Mammary epithelial cell (primary cell): ENCODE measurements at places on chromosomes 3 and 15. TPM values are rescaled to one million over a fixed set of nuclear protein-coding genes. Genes with fewer than 3 reads are reported as not detected.

NBEAL2 gene
- 20.1 and 42.3 TPM in 2 replicates for total RNA-seq

DNA sequence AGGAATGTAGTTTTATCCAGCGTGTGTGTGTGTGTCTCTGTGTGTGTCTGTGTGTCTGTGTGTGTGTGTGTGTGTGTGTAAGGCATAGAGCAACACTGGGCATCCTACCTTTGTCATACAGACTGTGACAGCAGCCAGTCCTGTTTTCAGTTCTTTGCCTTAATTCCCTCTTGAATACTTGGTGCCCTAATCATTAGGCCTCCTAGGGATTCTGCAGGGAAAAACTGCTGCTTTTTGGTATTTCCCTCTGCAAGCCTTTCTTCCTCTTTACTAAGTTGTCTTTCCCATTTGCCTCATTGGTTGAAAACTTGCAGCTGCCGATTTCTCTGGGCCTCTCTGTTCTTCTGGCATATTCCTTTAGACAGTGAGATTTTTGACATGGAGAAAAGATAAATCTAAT lies 9.2 kb downstream of the SLC25A36 start:
- no peak for DNase-seq

GRCh38 chr15:57503051-57503702 lies 88.5 kb upstream of the MYZAP start:
- no peak for DNase-seq

DNA sequence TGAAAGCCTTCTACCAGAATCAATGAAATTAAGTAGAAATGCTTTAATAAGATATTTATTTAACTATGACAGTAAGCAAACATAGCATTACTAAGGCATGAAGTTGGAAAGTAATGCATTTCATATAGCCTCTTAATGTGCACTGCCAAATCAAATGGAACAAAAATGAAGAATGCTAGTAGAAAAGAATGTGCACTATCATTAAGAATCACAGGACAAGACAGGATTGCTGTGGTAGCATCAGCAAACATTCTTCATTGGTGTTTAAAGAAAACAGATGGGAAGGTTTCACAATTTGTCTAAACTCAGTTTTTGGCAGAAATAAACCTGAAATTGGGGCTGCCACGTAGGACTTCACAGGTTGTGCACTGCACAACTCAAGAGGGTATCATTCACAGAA lies 168.9 kb downstream of the CNTN3 start:
- no peak for DNase-seq
